ENCODE measurements at places on chromosomes 1 and 21.

DNA sequence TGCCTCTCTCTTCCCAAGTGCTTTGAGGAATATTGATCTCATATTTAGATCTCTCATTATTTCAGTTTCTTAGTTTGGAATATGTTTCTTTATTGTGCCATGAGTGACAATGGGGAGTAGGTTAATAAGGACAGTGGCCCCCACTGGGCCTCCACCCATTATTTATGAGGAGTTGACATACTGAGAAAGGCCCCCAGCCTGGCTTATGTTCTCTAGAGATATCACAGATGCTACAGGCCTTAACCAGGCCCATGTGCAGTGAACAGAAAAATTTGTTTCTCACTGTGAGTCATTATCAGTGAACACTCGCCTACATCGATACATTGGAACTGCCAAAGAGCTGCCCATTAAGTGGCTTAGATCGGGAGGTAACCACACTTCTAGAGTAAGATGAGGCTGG lies 35.7 kb upstream of the SYT6 start:
- no peak for DNase-seq

DNA sequence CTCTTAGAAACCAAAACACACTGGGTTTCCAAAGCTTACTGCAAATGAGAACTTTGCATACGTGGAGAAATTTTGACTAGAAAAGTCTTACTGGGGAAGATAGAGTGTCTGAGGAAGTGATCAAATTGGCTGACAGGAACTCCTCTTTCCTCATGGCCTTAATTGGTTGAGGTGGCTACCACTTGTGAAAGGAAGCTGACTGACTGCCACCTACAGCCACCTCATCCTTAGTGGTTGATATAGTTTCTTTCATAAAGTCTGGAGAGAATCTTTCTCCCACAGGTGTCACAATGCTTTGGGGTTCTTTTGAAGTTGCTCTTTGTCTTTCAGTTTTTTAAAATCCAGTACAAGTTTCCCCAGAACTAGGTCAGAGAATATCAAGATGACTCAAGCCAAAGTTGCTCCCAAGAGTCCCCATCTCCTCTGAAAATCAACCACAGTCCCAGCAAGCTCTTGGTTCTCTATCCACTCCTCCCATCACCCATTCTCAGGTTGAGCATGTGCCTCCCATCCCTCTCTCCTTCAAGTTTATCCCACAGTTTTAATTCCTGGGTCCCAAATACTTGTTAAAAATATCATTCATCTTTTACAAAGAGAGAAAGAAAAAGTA lies 43.3 kb downstream of the GPR88 start:
- DNase-seq = no peak

GRCh38 chr1:6586404-6586816 lies 6.6 kb downstream of the ZBTB48 start:
- no peak for DNase-seq

DNA sequence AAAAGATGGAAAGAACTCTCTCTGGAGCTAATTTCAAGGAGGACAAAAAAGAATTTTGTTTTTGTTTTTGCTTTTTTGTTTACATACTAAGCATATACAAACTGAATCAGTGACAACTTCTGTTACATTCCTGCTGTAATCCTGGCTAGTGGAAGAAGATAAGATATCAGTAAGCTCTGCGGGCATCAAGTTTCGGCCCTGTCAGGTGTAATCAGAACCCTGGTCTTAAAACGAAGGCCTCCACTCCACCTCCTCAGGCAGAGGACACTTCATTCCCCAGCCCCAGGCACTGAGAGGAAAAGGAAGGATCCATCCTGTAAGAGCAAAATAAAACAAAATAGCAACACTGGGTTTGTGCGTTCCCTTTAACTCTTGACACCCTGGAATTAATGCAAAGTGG lies 88.9 kb upstream of the ARHGAP29 start:
- DNase-seq = no peak

DNA sequence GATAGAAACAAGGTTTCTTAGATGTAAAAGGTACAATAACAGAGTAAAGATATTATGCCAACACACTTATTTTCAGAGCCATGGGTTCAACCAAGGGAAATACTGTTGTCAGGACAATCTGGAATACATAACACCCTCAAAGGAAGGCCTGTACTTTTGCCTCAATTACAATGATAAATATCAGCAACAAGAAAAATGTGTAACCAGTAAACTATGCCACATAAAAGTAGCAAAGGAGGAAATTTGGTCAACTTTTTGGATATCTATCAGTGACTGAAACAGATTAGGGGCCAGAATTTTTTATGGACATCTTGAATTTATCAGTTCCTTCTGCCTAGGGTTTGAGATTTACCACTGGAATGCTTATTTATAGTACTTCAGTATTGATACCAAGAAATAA lies 24.6 kb upstream of the RAP1GAP start:
- DNase-seq = no peak

DNA sequence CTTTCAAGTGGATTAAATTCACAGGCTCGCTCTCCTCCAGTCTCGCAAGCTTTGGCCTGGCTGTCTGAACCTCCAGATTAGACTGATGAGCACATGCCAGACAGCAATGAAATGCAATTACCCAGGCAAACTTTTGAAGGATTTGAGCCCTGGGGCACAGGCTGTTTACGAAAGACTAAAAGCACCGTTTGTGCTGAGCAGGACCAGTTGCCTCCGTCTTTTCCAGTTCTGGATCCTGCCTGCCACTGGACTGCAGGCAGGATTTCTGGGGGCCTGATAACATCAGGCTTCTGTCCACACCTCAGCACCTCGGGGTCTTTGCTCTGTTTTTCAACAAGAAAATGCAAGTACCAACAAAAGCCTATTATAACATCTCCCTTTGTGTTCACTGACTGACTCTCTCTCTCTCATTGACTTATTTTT lies 145.7 kb downstream of the CLIC6 start:
- DNase-seq = no peak

- DNase-seq = no peak
Measured at GRCh38 chr1:221117133-221117532, 237.9 kb downstream of the HLX start.

- DNase-seq = no peak
Measured at GRCh38 chr1:201476670-201477344, 7.8 kb upstream of the PHLDA3 start.

GRCh38 chr1:11525516-11525915 lies 46.6 kb downstream of the DISP3 start:
- DNase-seq = no peak

DNA sequence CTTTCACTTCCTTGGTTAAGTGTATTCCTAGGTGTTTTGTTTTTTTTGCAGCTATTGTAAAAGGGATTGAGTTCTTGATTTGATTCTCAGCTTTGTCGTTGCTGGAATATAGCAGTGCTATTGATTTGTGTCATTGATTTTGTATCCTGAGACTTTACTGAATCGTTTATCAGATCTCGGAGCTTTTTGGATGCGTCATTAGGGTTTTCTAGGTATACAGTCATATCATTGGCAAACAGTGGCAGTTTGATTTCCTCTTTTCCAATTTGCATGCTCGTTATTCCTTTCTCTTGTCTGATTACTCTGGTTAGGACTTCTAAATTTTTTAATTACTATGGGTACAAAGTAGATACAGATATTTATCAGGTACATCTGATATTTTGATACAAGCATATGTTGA lies 75.4 kb downstream of the SLC35A3 start:
- no peak for DNase-seq

DNA sequence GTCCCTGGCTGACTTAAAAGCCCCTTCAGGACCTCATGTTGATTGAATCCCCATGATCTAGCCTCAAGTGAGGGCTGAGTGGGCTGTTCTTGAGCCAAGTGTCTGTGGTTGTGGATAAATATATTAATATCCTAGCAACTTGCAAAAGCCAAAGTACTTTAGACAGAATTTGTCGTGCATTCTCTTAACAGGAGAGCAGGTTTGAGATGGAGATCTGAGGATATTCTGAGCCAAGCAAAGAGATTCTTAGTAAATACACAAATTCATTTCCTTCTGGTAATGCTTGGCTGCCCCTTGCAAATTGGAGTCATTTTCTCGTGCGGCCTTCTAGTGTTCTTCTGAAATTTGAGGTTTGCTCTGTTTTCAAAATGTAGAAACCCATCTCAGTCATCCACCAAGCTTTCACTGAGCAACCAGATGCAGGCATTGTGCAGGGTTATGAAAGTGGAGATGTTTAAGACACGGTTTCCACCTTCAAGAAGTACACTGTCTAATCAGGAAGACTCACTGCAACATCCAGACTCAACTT lies 242.1 kb upstream of the JUN start:
- no peak for DNase-seq

GRCh38 chr1:230120921-230121381 lies 53.9 kb downstream of the GALNT2 start:
- no peak for DNase-seq

- no peak for DNase-seq
Measured at GRCh38 chr1:94258873-94259331, 21.5 kb upstream of the ARHGAP29 start.

DNA sequence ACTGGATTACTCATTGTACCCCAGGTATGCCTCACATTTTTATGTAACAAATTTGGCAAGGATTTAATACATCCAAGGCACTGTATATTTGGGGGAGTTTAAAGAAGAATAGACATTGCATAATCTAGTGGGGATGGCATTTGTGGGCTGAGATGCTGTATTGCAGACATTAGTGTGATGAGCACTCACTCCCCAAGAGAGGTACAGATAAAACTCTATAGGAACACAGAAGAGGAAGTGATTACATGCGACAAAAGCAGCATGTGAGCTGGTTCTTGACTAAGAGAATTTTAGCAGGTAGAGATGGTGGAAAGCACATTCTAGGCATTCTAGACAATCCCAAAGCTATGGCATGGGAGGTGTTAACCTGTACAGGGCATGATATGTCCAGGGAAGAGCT lies 24.2 kb upstream of the CDC14A start:
- DNase-seq = no peak

GRCh38 chr1:13593511-13594131 lies 10.0 kb downstream of the PDPN start:
- no peak for DNase-seq

DNA sequence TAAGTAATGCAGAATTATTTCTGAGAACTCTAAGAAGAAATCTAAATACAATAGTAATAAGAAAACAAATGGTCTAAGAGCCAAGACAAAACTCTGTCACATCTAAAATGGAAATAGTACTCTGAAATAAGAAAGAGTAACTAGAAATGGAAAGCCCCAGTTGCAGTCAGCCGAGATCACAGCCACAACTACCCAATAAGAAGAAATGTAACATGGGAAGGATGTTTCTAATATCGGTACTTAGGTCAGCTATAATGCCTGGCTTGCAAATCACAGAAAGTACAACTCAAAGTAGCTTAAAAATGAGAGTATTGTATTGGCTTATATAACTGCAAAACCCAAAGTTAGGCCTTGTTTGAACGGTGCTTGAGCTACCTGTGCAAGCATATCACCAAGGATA lies 58.6 kb upstream of the USP25 start:
- DNase-seq = no peak
